ENCODE measurements at places on chromosomes 6 and 20.

DNA sequence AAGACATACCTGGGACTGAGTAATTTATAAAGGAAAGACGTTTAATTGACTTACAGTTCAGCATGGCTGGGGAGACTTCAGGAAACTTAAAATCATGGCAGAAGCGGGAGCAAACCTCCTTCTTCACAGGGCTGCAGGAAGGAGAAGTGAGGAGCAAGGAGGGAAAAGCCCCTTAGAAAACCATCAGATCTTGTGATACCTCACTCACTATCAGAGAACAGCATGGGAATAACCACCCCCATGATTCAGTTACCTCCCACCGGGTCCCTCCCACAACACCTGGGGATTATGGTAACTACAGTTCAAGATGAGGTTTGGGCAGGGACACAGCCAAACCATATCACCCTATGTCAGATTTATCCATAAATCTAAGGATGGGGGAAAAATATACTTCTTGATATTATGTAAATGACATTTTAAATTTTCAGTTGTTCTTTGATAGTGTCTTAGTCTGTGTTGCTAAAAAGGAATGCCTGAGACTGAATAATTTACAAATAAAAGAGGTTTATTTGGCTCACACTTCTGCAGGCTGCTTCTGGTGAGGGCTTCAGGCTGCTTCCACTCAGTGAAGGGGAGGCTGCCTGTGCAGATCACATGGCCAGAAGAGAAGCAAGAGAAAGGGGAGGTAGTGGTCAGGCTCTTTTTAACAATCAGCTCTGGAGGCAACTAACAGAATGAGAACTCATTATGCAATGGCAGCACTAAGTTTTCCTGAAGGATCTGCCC is 1.2 kb upstream of the MCM9 start:
- DNase-seq: no peak

DNA sequence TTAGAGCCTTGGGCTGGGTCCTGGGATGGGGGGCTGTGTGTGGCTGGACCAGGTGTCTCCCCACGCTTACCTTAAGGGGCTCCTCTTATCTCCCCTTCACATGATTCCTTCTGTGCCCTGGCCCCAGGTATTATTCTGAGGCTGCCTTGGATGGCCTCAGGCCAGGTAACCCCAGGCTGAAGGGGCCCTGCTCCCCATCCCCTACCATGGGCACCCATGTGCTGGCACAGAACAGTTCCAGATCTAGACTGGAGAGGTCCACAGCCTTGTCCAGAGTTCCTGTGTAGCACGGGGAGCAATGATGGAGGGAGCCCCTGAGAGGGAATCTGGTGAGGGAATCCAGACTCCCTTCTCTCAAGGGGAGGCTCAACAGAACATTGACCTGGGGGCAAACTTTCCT is 32.1 kb downstream of the MOCS1 start:
- no peak for DNase-seq

GRCh38 chr6:35036059-35036827 is 104.9 kb downstream of the TCP11 start:
- DNase-seq: no peak

- no peak for DNase-seq
Measured at GRCh38 chr6:79463621-79464050, 73.6 kb downstream of the LCA5 start.

DNA sequence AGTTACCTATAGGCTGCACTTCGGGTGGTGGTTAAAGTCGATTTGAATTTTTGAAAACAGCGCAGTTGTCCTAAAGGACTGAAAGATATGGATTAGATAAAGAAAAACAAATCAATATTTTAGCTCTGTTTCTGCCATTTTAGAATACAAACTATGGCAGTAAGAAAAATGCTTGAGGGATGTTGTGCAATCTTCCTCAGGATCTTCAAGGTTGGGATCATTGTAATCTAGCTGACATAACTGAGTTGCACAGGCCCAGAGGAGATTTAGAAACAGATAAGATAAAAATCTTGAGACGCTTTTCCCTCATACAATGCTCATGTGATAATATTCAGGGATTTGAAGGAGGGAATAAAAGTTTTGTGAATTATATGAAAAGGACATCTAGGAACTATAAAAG is 926 bp downstream of the PEX3 start:
- DNase-seq: no peak

DNA sequence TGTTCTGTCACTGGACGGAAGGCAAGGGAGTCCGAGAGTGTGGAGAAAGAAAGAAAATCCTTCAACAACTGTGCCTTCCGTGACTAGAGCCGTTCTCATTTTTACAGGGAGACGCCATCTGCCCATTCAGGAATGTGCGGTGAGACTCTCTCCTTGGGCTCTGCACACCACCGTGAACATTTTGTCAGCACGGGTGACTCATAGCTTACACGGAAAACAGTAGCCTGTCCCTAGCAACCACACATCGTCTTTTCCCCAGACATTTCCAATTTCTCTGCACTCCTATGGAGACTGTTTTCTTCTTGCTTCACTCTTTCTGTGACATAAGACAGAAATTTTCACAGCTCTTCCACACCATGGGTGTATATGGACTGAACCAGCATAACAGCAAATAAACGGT is 55.1 kb downstream of the TBXT start:
- no peak for DNase-seq

DNA sequence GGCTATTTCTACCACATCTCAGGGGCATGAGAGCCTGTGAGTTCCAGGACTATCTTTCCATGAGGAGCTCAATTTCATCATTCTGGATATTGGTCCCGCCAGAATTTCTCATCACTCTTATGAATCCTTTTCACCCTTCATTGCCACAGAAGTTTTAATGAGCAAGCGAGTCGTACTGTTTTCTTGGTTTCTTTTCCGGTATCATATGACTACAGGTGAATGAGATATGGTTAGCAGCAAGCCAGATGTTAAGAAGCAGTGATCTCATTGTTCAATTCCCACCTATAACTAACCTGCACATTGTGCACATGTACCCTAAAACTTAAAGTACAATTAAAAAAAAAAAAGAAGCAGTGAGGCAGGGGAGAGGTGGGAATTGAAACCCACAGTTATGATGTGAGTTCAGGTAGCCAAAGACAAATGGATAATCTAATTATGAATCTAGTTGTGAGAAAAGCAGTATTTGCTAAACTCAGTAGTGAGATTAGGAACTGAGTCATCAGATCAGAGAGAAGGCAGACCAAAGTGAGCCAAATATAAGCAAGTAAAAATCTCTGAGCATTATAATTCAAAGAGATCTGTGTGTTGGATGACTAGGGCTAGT is 78.0 kb upstream of the ELOVL5 start:
- DNase-seq: no peak

DNA sequence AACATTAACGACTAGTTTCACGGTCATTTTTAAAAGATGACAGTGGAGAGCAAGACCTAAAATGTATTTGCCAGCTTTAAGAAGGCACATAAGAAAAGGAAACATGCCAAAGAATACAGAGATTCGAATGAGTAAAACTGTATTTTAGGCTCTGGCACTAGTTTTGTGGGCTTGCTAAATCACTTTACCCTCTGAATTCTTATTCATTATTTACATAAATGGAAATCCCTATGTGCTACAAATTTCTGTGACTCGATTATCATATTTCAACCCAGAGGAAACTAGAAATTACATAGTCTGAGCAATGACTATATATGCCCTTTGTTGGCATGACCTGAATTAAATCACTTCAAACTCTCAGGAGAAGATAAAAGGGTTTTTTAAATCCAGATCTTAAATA is 441.7 kb upstream of the RNF217 start:
- no peak for DNase-seq

DNA sequence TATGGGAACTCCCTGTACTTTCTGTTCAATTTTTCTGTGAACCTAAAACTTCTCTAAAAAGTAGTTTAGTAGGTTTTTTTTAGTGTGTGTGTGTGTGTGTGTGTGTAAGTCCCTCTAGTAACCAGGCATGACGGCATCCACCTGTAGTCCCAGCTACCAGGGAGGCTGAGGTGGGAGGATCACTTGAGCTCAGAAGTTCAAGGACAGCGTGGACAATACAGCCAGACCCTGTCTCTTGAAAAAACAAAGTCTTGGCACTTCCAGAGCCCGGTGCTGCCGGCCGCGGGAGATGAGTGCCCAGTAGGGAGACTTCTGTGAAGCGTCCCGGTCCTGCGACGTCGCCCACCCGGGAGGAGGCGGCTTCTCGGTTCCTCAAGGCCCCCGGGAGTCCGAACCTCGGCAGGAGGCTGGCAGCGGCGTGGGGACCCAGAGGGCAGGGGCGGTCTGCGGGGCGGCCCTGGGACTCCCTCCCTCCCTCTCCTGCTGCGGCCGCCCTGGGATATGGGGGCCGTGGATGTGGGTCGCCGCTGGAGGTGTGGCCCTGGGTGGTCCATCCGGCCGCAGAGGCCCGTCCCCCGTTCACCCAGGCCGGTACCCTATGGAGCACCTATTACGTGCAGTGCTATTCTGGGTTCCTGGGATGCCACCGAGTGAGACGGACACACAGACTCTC is 78.0 kb upstream of the SIRPG start:
- DNase-seq: no peak

GRCh38 chr6:4324746-4325145 is 189.4 kb upstream of the ECI2 start:
- DNase-seq: no peak

DNA sequence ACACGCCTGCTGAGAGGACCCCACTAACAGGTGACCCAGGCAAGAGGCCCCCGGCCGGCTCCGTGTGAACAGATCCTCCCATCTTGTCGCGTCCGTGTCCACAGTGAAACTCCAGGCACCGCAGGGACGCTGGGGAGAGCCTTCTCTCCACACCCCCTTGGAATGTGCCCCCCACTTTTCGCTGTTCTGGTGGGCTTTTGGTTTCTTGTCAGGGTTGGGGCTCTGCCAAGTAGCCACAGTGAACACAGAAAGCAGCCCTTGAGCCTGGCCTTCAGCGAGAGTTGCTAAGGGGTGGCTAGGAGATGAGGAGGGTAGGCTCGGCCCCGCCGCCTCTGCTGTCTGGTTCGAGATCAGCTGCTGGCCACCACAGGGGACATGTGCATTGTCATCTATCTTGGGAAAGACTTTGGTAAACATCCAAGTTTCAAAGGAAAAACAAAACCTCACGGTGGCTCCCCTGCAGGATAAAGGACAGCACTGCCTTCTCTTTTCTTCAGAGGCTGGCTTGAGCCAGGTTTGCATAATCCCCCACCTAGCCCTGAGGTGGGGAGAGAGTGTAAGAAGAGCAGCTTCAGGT is 22.7 kb downstream of the SYNDIG1 start:
- DNase-seq: no peak

- DNase-seq: no peak
Measured at GRCh38 chr6:11066505-11067347, 22.6 kb upstream of the ELOVL2 start.

DNA sequence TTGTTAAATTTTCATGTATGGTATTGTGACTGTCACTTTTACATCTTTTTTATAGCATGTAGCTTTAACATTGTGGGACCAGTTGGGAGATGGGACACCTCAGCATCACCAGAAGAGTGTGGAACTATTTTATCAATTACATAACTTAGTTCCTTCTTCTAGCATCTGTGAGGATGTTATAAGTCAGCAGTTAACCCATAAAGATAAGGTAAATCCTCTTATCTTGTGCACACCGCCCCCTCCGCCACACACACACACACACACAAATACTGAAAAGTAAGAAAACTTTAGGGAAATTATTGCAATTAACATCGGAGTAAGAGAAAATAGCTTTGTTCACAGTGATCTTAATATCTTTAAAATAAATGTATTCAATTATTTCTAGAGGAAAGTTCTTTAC is 60.9 kb downstream of the PGM3 start:
- no peak for DNase-seq

- peak; percentile 71 for DNase-seq
Measured at GRCh38 chr6:52407467-52407866, 12.7 kb upstream of the EFHC1 start.

GRCh38 chr6:139369568-139370282 is 4.7 kb downstream of the CITED2 start:
- DNase-seq: peak; percentile 68

GRCh38 chr6:138666636-138667035 is 106.9 kb upstream of the CCDC28A start:
- no peak for DNase-seq

DNA sequence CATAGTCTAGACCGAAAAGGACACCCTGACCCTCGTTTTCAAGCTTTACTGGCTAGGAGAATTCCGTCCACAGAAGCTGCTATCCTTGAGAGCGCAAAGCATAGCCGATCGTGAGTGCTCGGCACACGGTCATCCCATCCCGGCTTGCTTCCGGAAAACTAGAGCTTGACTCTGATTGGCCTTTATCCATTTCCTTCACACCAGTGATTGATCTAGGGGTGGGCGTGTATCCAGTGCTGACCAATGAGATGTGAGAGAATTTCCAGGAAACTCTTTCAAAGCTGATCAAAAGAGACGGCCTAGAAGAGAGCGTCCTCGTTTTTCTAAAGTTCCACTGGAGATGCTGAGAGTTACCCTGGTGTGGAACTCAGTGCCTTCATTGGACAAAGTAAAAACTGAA is 41.0 kb upstream of the NFATC2 start:
- DNase-seq: no peak

- no peak for DNase-seq
Measured at GRCh38 chr6:154268486-154268885, 88.1 kb downstream of the IPCEF1 start.

GRCh38 chr6:39850736-39851297 is 58.6 kb downstream of the DAAM2 start:
- DNase-seq: no peak

DNA sequence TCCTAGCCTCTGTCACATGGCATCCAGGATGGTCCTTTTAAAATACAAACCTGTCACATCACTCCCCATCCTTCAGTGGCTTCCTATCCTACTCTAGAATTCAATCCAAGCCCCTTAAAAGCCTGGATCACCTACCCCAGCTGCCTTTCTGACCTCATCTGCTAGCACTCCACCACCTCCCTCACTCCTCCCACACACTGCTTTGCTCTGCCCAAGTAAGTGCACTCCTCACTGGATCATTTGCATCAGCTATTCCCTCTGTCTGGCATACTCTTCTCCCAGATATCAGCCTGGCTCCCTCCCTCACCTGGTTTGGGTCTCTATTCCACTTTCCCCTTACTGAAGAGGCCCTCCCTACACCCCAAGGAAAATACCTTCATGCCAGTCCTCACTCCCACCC is 10.5 kb downstream of the C6orf136 start:
- DNase-seq: no peak

DNA sequence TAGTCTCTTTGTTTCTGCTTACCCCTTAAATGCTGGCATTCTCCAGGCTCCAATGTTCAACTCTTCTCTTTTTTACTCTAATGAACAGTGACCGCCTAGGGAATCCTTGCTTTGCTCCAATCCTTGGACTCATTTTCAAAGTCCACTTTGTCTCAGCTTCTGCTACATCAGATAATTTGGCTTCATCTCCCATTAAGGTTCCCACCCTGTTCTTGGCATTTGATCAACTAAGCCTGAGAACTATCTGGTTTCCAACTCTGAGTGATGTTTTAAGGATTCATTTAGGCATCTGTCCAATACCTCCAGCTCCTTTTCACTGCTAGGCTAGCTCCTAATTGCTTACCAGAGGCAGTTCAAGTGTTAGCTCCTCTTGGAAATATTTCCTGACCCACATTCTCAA is 64.9 kb downstream of the ME1 start:
- no peak for DNase-seq

GRCh38 chr20:45268531-45268930 is 14.2 kb upstream of the SLPI start:
- DNase-seq: no peak

- peak; percentile 44 for DNase-seq
Measured at GRCh38 chr20:10541668-10542411, 106.7 kb downstream of the SLX4IP start.

Measured in endothelial cell of umbilical vein (primary cell).